Esophagus (tissue), 2 donors: ENCODE measurements at places on chromosomes 2 and 18. TPM values are rescaled to one million over a fixed set of nuclear protein-coding genes. Genes with fewer than 3 reads are reported as not detected.

Gene MBOAT2
- polyA plus RNA-seq, result 41.8 TPM

Gene POTEJ
- not detected for polyA plus RNA-seq

Gene POTEI
- not detected for polyA plus RNA-seq

Gene KYNU
- polyA plus RNA-seq, result 2.7 TPM

Gene MYO1B
- 25.6 TPM for polyA plus RNA-seq
